Ammon's horn (tissue), 1 donor: ENCODE measurements at places on chromosomes 7 and 10.
A peak's percentile ranks its signal among the peaks of the same experiment; 100 is the strongest.

- DNase-seq: peak; percentile 77
Observed at GRCh38 chr7:5671046-5671445, 110.4 kb downstream of the RNF216 start.

- DNase-seq: no peak
Observed at GRCh38 chr10:106765928-106766327, 398.6 kb downstream of the SORCS1 start.

- no peak for DNase-seq
Observed at GRCh38 chr10:565676-566075, 123.8 kb downstream of the DIP2C start.

GRCh38 chr7:106278695-106279094, 6.1 kb downstream of the NAMPT start:
- DNase-seq: no peak

GRCh38 chr7:80136261-80137055, 1.8 kb downstream of the GNAI1 start:
- no peak for DNase-seq

DNA sequence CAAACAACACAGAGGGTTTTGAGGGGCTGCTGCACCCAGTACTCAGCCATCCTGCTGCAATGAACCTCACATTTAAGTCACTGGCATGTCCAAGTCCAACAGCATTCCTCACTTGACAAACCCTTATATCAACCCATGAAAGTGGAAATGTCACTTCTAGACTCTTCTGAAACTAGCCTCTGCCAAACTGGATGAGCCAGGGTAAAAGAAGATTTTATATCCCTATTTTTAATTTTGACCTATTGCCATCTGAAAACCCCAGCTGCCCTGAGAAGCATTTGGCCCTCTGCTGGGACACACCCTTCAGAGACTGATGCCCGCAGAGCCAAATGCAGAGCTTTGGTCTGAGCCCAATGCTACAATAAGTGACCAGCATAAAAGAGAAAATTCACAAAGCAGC, 201.1 kb downstream of the ANK3 start:
- DNase-seq: no peak

- DNase-seq: no peak
Observed at GRCh38 chr10:106560925-106561640, 603.4 kb downstream of the SORCS1 start.

GRCh38 chr10:132608511-132609195, 71.1 kb downstream of the INPP5A start:
- DNase-seq: no peak

GRCh38 chr7:134639061-134639460, 7.6 kb upstream of the BPGM start:
- DNase-seq: no peak

DNA sequence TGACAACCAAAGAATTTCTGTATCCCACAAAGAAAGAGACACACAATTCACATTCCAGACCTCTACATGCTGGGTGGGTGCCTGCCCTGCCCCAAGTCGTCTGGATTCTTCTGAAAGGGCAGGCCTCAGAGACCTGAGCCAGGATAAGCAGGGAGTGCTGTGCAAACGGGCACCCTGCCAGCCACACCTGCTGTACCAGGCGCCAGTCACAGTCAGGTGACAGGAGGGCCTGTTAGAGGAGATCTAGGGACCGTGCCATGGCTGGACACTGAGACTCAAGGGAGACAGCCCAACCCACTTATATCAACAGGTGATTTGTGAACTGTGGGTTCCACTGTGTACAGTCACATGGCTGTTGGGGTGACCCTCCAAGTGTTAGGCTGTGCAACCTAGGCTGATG, 103.1 kb upstream of the AFAP1L2 start:
- no peak for DNase-seq

DNA sequence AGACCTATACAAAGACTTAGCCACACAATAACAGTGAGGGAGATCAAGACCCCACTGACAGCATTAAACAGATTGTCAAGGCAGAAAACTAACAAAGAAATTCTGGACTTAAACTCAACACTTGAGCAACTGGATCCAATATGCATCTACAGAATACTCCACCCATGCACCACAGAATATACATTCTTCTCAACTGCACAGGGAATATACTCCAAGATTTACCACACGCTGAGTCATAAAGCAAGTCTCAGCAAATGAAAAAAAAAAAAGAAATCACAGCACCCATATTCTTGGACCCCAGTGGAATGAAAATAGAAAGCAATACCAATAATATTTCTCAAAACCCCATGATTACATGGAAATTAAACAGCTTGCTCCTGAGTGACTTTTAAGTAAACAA, 680.2 kb downstream of the PCDH15 start:
- no peak for DNase-seq

- no peak for DNase-seq
Observed at GRCh38 chr10:126569513-126570244, 100.8 kb downstream of the C10orf90 start.

GRCh38 chr10:109178591-109178990, 744.7 kb downstream of the XPNPEP1 start:
- DNase-seq: no peak

DNA sequence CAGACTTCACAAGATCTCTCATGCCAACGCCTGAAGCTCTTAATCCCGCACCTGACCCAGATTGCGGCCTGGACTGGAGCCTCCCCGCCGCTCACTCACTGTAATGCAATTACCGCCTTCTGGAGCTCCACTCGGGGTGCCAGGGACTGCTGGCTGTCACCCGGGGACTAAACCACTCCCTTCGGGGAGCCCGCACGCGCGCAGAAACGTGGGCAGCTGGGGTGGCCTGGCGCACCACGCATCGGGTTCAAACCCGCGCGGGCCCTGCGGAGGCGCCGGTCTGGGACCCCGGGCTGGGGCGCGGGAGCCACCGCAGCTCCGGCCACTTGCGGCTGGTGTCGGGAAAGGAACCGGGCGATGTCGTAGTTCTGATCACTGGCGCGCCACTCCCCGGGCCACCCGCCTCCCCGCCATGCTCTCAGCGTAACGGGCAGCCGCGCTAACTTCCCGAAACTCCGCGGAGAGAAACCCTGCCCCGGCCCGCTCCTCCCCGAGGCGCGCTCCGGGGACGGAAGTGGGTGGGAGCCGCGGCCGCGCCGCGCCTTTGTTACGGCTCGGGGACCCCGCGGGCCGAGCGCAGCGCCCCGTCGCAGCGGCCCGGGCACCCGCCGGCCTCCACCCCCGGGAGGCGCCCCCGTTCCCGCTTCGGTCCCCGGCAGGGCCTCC, 100.3 kb upstream of the SVIL start:
- DNase-seq: peak; percentile 3

DNA sequence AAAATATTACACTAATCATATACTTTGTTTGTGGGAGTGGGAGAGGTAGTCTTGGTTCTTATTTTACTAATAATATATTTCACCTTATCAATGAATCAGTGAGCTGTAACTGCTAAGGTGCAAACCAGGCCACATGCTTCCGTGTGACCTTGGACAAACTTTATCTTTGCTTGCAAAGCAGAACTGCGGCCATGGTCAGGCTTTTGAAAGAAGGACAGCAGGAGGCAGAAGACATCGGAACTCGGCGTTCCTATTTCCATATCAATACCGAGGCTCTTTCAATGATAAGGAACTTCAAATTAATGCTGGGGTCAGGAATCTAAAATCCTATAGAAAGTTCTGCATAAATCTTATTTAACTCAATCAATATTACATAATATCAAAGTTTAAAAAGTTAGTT, 491.9 kb upstream of the PFKP start:
- no peak for DNase-seq

DNA sequence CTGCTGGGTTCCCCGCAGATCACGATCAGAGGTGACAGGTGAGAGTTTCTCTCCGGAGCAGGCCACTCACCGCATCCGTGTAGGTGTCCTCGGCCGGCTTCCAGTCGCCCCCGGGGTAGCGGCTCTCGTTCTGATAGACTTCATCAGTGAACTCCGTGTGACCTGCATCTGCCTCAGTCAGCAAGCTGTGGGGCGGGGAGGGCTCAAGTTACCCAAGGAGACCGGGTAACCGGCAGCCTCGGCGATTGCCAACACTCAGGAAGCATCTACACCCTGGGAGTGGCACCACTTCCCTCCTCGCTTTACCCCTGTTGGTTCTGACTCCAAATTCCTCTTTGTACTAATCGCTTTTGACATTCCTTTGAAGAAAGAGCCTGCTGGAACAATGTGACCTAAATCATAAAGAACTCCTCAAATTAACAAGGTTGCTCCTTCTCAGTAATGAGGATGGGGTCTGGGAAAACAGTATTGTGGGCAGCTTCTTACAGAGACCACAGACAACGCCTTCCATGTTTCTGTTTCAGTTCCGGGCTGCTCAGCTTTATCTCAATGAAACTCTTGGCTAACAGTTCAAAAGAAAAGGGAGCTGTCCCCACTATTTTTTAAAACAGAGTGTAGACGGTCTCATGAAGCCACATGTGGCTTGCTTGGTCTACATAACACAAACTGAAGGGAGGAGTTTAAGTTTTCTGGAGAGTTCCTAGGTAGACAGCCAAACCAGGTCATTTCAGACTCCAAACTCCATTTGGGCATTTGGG, 118.1 kb downstream of the MYOF start:
- peak; percentile 30 for DNase-seq
